ENCODE measurements at places on chromosomes 5 and 9. TPM values are rescaled to one million over a fixed set of nuclear protein-coding genes. Genes with fewer than 3 reads are reported as not detected.

SSBP2 gene
- total RNA-seq, result 102 TPM

C9orf57 gene
- not detected for total RNA-seq

OR1N1 gene
- not detected for total RNA-seq

ZCCHC10 gene
- total RNA-seq, result 19.9 TPM

PTGES2 gene
- total RNA-seq, result 136 TPM

WNT8A gene
- total RNA-seq, result not detected

GRCh38 chr9:18493451-18493993 lies 19.6 kb downstream of the ADAMTSL1 start:
- DNase-seq, result no peak

DNA sequence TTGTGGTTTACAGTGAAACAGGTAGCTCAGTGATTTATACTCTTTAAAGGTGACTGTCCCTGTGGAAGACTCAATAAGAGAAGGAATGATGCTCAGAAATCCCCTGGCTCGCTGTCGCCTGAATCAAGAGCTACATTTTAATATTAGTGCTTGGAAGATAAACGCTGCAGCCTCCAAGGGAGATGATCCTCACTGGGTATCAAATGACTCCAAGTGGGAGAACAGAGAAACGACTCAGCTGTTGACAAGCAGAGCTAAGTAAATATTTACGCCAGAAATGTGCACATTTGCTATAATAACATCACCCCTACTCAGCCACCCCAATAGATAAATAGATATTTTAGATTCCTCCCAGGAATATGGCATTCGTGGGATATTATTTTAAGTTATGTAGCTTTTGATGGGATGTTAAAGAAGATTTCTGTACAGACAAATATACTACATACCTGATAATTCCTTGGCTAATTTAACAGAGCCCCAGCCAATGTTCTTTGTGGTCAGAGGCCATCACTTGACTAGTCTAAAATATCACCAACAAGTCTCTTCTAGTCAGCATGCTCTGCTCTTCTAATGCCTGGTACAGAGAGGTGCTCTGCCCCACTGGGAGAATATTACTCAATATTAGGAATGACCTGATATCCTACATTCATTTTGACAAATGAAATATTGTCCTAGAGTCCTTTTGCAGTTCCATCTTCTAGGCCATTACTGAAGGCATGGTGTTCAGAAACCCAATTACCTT lies 18.3 kb upstream of the CCDC192 start:
- DNase-seq, result no peak

- DNase-seq, result peak; percentile 31
Measured at GRCh38 chr9:114055894-114056293, 22.2 kb downstream of the AMBP start.

GRCh38 chr9:76247426-76247825 lies 146.8 kb downstream of the RFK start:
- DNase-seq, result no peak
